ENCODE measurements at places on chromosomes 7 and 10. TPM values are rescaled to one million over a fixed set of nuclear protein-coding genes. Genes with fewer than 3 reads are reported as not detected.

DNA sequence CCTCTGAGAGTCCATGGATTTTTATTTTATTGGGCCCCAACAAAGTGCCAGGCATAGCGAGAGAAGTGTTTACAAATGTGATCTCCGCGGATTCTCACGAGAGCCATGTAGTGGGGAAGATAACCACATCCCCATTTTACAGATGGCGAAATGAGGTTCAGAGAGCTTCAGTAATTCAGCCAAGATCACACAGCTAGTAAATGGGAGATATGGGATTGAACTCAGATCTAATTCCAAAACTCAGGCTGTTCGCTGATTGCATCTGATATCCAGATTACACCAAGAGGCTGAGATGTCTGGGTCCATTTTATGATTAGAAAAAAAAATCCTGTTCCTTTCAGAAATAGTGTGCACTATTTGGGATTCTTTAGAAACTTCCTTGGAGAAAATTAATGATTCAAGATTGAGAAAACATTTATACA lies 1.3 kb downstream of the FAS start:
- peaks cover 76% of the 10 kb centered on the region for H3K4me1 ChIP-seq
- DNase-seq = no peak
- H3K4me3 ChIP-seq = peak overlapping the region; percentile 81

GRCh38 chr10:75187961-75188426 lies 22.6 kb upstream of the VDAC2 start:
- no peaks in the 10 kb centered on the region for H3K36me3 ChIP-seq
- H3K4me1 ChIP-seq = peaks cover 5% of the 10 kb centered on the region
- DNase-seq = peak; percentile 80
- H3K27me3 ChIP-seq = no peaks in the 10 kb centered on the region
- no peak overlapping the region for H3K4me3 ChIP-seq
- H3K27ac ChIP-seq = no peak overlapping the region

- no peak for DNase-seq
- H3K4me1 ChIP-seq = no peaks in the 10 kb centered on the region
- no peaks in the 10 kb centered on the region for H3K27me3 ChIP-seq
- no peak overlapping the region for H3K27ac ChIP-seq
- H3K4me3 ChIP-seq = no peak overlapping the region
- no peaks in the 10 kb centered on the region for H3K36me3 ChIP-seq
Measured at GRCh38 chr10:98326621-98327027, 58.6 kb upstream of the LOXL4 start.

- H3K4me3 ChIP-seq = no peak overlapping the region
- no peaks in the 10 kb centered on the region for H3K27me3 ChIP-seq
- no peak overlapping the region for H3K27ac ChIP-seq
- H3K4me1 ChIP-seq = no peaks in the 10 kb centered on the region
Measured at GRCh38 chr7:108099713-108100112, 30.4 kb downstream of the LAMB4 start.

GRCh38 chr10:121189066-121189465 lies 337.9 kb downstream of the WDR11 start:
- no peaks in the 10 kb centered on the region for H3K36me3 ChIP-seq
- H3K4me1 ChIP-seq = no peaks in the 10 kb centered on the region
- DNase-seq = no peak
- H3K27me3 ChIP-seq = no peaks in the 10 kb centered on the region

DNA sequence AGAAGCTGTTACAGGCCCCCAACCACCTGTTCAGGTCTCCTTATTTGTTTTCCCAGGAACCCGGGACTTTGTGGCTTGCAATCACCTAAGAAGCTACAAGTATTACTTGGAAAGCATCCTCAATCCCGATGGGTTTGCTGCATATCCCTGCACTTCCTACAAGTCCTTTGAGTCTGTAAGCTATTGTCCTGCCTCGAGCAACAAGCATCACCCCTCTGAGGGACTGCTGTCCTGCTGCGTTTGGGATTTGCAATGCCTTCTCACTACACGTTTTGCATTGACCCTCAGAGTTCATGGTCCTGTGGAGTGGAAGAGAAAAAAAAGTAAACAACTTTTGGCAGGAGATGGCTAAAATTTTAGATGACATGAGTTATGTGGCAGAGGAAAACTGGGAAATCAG lies 9.2 kb downstream of the PNLIPRP1 start:
- no peaks in the 10 kb centered on the region for H3K36me3 ChIP-seq
- H3K27ac ChIP-seq = no peak overlapping the region
- H3K27me3 ChIP-seq = no peaks in the 10 kb centered on the region
- no peak for DNase-seq

DNA sequence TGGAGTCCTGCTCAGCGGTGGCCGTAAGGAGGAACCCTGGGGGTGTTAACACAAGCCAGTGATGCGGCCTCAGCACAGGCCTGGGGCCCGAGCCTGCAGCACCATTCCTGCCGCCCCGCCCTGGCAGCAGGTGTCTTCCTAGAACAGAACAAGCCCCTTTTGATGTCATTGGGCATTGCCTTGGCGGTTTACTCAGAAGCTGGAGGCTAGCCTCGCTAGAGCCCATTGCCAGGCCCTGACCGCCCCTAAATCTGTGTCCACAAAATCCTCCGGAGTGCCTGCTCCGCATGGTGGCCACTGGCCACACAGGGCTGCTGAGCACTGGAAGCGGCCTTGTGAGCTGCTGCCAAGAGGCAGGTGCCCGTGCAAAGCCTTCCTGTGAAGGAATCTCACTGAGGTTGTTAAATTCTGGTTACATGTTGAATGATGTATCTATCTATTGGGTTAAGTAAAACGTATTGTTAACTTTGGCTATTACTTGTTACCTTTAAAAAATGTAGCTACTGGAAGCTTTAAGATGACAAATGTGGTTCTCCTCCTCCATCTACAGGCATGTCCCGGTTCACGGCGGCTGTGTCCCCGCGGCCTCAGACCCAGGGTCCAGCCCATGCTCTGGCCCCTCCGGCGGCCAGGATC lies 1.2 kb upstream of the INPP5A start:
- H3K4me3 ChIP-seq = peak overlapping the region; percentile 55
- peak overlapping the region; percentile 65 for H3K27ac ChIP-seq
- DNase-seq = no peak
- H3K27me3 ChIP-seq = no peaks in the 10 kb centered on the region

The HOXA6 gene
- polyA plus RNA-seq = not detected

The H2BK1 gene
- polyA plus RNA-seq = not detected

The OR2A1 gene
- polyA plus RNA-seq = 0.59 TPM

The MSMB gene
- not detected for polyA plus RNA-seq

The SAP25 gene
- 0.72 TPM for polyA plus RNA-seq

The SLC26A5 gene
- polyA plus RNA-seq = not detected

The HOXA11 gene
- polyA plus RNA-seq = not detected
